Stimulated activated naive CD4-positive, alpha-beta T cell treated with Interleukin-2 at 50 U/mL for 16 hours (primary cell): ENCODE measurements at places on chromosomes 1 and 21.

DNA sequence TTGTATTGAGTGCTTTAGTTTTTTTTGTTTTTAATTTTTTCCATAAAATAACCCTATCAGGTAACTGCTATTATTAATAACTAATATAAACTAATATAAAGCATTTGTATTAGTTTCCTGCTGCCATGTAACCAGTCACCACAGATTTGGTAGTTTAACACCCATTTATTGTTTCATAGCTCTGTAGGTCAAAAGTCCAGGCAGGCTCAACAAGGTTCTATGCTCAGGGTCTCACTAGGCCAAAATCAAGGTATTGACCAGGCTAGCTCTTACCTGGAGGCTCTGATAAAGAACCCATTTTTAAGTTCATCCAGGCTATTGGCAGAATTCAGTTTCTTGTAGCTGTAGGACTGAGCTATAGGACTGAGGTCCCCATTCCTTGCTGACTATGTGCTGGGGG is 189.4 kb downstream of the DAB1 start:
- DNase-seq = no peak

DNA sequence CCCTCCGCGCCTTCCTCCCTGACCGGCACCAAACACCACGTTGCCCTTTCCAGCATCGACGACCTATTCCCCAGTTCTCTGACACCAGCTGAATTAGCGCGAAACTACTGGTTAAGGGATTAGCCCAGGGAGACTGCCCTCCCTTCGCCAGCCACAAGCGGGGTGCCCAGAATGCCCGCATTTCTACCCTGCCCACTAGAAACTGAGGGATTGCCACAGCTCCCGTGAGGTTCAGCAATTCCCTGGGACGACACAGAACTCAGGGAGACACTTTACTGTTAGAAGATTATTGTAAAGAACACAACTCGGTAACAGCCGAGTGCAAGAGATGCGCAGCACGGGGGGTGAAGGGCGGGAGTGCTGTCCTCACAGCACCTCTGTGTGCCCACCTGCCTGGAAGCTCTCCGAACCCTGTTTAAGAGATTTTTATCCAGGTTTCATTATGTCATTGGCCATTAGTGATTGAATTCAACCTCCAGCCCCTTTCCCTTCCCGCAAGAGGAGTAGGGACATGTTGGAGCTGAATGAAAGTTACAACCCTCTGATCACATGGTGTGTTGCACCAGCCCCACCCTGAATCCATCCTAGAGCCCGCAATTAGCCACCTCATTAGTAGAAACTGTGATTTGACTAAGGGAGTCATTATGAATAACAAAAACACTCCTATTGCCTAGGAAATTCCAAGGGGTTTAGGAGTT is 15.8 kb upstream of the RIPPLY3 start:
- DNase-seq = no peak

DNA sequence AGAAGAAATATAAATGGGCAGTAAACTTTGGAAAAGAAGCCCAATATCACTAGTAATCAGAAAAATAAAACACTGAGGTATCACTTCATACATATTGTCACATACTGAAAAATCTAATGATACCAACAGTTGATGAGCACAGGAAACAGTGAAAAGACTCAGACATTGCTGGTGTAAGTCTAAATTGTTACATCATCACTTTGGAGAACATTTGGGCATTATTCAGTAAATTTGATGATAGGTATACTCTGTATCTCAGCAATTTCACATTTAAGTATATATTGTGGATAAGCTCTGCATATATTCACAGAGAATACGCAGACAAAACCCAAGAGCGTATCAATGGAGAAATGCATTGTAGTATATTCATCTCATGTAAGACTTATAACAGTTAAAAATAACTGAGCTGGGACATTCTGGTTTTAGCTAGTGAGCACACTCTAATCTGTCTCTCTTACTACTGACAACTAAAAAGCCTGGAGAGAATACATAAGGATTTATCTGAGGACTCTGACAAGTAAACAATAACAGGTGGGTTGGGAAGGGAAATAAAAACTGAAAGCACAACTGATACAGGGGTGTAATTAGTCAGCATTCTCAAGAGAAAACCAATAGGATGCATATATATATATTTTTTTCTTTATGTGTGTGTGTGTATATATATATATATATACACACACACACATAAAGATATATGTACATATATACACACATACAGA is 212.7 kb upstream of the JUN start:
- DNase-seq = no peak

DNA sequence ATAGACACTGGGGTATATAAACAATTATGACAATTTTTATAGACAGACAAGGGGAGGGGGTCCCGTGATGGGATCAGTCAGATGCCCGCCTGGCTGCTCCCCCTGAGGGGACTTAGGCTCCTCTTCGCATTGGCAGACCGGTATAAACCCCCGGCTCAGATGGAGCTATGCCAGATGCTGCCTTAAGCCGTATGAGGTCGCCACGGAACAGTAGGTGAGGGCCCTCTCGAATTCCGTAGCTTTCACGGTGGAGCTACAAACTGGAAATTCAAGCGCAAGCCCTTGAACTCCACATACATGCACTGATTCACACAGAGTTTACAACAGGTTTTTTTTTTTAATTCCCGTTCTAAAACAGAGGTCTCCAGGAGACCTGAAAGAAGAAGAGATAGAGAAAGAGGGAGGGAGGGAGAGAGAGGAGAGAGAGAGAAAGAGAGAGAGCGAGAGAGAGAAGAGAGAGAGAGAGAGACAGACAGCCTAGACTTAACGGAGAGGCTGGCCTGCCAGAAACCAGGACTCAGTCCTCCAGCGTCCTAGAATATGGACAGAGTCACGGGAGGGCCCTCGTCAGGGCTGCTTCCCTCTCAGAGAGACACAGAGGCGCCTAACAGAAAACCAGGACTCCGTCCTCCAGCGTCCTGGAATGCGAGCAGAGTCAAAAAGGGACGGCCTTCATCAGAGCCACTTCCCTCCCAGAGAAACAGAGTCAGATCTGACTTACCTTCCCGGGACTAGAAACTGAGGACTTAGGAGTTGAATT is 24.4 kb upstream of the TMEM54 start:
- no peak for DNase-seq

DNA sequence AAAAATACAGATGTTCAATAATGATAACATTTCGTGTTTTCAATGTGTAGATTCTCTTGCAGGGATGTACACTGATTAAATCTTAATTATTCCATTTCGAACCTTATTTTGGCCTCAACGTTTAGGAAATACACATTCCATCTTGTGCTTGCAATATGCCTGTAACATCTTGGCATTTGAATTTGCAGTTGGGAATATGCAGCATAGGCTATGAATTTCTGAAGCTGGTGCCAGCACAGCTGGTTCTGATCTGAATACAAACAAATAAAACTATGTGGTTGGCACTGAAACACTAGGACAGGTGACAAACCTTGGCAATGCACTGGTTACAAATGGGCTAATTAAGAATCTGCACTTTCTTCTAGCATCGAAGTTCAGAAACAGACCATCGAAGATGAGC is 108.4 kb downstream of the ERG start:
- DNase-seq = no peak

GRCh38 chr1:240139511-240139910 is 47.8 kb downstream of the FMN2 start:
- no peak for DNase-seq
